ENCODE measurements at places on chromosomes 3 and 15.

GRCh38 chr3:71601811-71602210, 18.3 kb upstream of the FOXP1 start:
- DNase-seq = no peak

DNA sequence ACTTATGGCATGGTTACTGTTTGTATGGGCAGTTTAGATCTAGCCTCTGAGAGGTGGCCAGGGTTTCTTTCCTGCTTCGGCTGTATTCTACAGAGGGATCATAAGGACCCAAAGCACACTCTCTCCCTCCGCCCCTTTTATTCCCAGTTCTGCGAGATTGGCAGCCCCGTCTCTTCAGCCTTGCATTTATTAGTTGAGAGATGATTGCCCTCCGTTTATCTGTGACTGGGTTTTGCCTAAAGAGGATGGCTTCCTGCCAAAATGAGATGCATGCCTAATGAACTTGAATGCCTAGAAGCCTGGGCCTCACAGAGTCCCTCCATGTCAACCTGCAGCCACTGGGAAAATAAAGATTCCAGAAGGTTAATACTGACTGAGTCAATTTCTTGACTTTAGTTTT, 97.1 kb upstream of the CHL1 start:
- DNase-seq = no peak

DNA sequence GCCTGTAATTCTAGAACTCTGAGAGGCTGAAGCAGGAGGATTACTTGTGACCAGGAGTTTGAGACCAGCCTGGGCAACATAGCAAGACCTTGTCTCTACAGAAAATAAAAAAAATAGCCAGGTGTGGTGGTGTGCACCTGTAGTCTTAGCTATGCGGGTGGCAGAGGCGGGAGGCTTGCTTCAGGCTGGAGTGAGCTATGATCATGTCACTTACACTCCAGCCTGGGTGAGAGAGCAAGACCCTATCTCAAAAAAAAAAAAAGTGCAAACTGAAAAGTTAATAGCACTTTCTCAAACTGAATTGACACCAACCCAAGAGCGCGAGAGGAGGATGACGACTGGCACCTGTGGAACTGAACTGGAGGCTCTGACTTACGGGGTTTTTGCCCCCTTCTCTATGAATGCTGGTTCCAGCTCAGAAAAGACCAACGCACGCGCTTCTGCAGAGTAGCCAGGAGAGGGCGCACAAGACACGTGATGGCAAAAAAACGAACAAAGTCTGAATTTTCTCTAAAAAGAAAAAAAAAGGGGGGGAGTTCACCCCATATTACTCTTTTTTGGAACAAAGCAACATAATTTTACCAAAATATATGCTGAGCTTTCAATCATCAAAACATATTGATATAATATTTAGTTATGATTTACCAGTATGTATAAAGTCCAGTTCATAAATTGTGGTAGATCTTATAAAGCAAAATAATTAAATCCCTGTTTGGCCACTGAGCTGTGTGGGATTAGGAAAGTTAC, 23.7 kb downstream of the CFAP92 start:
- peak; percentile 32 for DNase-seq

- no peak for DNase-seq
These were observed 152.7 kb downstream of the IL20RB start for GRCh38 chr3:137110392-137110996.

DNA sequence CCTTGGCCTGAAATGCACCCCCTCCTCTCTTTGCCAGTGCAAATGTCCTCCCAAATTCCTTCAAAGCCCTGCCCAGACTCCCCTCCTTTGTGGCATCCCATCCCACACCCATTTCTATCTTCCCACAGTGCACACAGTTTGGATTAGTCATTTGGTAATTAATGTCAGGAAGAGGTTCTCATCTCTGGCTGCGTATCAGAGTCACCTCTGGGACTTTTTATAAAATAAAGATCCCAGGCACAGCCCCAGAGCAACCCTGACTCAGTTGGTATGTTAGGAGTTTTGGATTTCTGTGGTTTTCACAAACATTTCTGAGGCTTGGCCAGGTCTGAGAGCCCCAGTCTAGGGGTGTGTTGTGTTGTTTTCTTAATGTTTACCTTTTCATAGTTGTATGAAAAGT, 41.6 kb downstream of the C3orf20 start:
- DNase-seq = no peak

GRCh38 chr15:83961311-83961710, 274.3 kb upstream of the GOLGA6L4 start:
- no peak for DNase-seq

DNA sequence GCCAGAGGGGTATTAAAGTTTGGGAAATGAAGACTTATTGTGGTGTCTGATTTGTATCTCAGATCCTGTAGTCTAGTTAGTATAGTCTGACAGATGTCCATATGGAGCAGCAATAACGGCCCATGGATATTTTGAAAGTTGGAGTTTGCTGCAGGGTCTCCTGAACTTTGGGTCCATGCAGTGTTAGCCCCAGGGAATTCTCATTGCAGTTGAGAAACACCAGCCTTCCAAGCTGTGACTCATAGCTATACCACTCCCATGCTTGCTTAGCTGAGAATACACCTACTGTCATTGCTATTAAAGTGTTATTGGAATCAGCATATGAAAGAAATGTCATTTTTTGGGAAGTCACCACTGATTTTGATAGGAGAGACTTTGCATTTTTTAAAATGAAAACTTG, 29.2 kb downstream of the TMOD2 start:
- DNase-seq = no peak

GRCh38 chr3:16064642-16065414, 109.7 kb upstream of the GALNT15 start:
- DNase-seq = no peak
